ENCODE measurements at places on chromosomes 16 and 17.

GRCh38 chr16:49346459-49346858, 27.1 kb upstream of the C16orf78 start:
- no peak for DNase-seq

GRCh38 chr16:11049396-11050059, 105.2 kb downstream of the CLEC16A start:
- no peak for DNase-seq

GRCh38 chr17:77564278-77564920, 394.1 kb upstream of the TNRC6C start:
- no peak for DNase-seq

DNA sequence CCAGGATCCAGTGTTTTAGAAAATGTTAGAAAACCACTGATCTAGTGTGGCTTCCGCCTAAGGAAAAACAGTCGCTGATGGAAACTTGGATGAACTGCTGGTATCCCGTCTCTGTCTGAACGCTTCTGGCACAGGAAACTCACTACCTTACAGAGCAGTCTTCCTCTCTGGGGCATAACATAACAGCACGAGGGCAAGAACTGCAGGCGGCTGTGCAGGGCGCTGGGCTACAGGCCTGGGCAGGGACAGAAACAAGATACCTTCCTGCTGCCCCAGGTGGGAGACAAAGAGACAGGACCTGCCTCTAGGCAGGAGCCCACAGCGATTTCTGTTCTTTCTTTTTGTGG, 10.5 kb downstream of the MXRA7 start:
- no peak for DNase-seq

GRCh38 chr17:42284024-42284369, 4.3 kb upstream of the STAT5A start:
- no peak for DNase-seq

DNA sequence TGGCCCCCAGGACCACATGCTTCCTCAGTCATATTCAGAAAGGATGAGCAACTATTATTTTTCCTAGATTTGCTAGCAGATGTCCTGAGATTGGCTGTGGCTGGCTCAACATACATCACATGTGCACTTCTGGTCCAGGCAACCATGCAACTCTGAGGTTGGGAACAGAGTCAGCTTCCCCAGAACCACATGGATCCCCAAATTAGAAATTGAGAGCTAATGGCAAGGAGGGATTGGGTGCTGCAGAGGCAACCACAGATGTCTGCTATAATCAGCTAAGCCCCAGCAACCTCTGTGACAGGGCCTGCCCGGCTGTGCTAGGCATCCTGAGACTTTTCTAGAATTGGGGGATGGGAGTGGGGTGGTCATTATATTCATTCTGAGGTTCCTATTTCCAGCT, 33.8 kb upstream of the CLEC18A start:
- no peak for DNase-seq

- DNase-seq = peak; percentile 76
These were observed 50.0 kb upstream of the STH start for GRCh38 chr17:45948881-45949624.

DNA sequence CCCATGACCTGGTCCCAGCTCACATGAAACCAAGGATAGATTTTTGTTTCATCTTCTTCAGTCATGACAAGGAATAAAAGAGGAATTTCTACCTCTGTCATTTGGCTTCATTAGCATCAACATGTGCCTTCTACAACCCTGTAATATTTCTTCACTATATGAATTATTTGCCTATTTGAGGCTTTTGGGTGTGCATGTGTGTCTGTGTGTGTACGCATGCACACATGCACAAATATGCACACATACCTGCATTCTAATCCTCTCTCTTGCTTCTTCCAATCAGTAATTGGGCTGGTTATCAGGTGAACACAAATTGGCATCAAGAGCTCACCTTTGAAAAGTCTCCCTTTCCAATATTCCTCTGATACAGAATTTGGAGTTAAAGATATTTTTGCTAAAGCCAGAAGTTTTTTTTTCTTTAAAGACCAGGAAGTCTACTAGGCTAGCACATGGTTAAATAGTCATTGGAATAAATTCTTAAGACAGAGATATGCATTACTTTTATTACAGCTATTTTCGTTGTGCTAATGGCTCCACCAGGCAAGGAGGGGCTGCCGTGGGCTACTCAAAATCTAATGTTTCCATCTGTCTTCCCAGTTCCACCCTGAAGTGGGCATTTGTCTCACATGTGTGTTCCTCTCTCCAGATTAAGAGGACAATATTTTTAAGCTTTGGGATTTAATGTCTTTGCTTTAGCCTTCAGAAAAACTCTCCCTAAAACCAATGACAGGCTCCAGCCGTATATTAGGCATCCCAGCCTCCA, 547.2 kb upstream of the CDH5 start:
- DNase-seq = no peak

DNA sequence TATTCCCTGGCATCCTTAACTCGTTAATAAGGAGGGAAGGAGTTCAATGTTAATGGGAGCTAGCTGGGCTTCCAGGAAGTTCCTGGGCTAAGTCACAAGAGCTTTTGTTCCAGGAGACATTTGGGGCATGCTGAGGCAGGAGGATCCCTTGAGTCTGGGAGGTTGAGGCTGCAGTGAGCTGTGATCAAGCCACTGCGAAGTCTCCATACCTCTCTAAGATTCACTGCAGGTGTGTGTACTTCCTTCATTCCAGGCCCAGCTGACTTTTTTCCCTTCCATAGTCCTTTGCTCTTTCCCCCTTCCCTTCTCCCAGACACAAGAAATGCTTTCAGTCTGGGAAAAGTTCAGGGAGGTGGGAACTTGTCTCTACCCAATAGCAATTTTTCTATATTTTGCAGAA, 489.8 kb downstream of the NPIPA7 start:
- DNase-seq = no peak

Measured in activated CD4-positive, alpha-beta T cell treated with anti-CD3 and anti-CD28 coated beads for 48 hours (primary cell).